Astrocyte (in vitro differentiated cells and primary cell): ENCODE measurements at places on chromosomes 7 and 10.
A peak's percentile ranks its signal among the peaks of the same experiment; 100 is the strongest.

DNA sequence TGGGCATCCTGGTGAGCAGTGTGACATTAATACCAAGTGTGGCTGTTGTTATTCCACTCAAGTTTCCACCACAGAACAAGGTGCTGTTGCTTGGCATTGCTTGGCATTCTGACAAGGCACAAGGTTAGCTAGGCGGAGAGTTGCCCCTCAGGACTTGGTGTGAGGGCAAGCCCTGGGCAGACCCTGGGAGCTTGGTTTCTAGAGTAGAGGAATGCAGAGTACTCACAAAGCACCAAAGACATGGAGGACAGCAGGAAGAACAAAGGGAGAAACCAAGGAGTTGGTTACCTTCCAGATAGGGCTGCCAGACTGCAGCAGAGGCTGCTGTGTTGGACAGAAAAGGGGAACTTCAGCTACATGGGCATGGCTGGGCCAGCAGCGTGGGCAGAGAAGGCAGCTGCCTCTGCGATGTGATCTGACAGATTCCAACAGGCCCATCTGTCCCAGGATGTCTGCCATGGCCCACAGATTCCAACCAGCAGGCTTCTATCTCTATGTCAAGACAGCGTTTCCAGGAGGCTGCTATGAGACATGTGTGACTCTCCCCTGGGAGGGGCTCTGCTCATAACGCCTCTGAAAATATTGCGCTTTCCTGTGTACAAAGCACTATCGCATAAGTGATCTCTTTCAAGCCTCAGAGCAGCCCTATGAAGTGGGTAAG is 1.8 kb downstream of the GOLGA7B start:
- no peak overlapping the region for H3K27ac ChIP-seq
- H3K27me3 ChIP-seq = peaks cover 43% of the 10 kb centered on the region
- H3K4me1 ChIP-seq = no peaks in the 10 kb centered on the region
- no peaks in the 10 kb centered on the region for H3K36me3 ChIP-seq
- no peak for DNase-seq
- no peak overlapping the region for H3K4me3 ChIP-seq

- H3K4me3 ChIP-seq = peak overlapping the region; percentile 87
- no peaks in the 10 kb centered on the region for H3K27me3 ChIP-seq
- H3K36me3 ChIP-seq = peaks cover 23% of the 10 kb centered on the region
- H3K4me1 ChIP-seq = peaks cover 25% of the 10 kb centered on the region
- no peak overlapping the region for H3K27ac ChIP-seq
Measured at GRCh38 chr10:94361171-94361794, 1.5 kb downstream of the NOC3L start.

GRCh38 chr7:36036590-36036989 is 116.5 kb upstream of the EEPD1 start:
- H3K36me3 ChIP-seq = no peaks in the 10 kb centered on the region
- H3K27ac ChIP-seq = peak overlapping the region; percentile 59
- DNase-seq = no peak
- no peaks in the 10 kb centered on the region for H3K27me3 ChIP-seq

- peaks cover 46% of the 10 kb centered on the region for H3K36me3 ChIP-seq
- no peak for DNase-seq
- no peaks in the 10 kb centered on the region for H3K4me1 ChIP-seq
- no peaks in the 10 kb centered on the region for H3K27me3 ChIP-seq
- no peak overlapping the region for H3K27ac ChIP-seq
- H3K4me3 ChIP-seq = no peak overlapping the region
Measured at GRCh38 chr10:109866168-109866994, 56.9 kb downstream of the XPNPEP1 start.

DNA sequence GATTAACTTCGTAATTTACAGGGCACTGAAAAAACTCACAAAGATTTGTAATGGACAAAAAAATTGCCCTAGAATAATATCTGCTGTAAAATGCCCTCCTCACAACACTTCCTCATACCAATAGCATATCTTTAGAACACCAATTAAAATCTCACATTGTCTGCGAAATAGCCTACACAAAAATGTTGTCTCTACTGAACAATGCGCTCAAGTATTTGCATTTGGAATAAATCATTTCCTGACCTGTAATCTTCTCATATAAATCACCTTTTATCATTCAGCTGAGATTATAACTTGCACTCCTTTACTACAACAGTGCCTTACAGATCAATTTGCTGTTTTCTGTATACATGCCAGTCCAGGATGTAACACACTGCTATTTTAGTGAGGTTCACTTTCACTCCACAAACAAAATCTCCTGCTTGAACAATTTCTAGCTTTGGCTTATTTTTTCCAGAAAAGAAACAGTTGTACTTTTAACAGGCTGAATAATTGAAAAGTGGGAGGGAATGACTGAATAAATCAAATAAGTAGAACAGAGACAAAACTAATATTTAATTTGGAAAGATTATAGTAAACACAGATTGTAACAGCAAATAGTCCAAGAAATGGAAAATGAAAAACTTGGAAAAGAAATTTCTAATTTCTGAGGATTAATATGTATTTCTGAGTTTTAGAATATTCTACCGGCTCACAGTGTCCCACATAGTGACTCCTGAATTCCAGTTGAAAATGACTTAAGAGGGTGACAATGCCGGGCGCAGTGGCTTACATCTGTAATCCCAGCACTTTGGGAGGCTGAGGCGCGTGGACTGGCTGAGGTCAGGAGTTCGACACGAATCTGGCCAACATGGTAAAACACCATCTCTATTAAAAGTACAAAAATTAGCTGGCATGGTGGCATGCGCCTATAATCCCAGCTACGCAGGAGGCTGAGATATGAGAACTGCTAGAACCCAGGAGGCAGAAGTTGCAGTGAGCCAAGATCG is 30.6 kb downstream of the JMJD1C start:
- no peaks in the 10 kb centered on the region for H3K36me3 ChIP-seq
- DNase-seq = peak; percentile 10
- H3K4me3 ChIP-seq = no peak overlapping the region
- peaks cover 18% of the 10 kb centered on the region for H3K4me1 ChIP-seq

GRCh38 chr7:86846494-86847190 is 202.9 kb downstream of the GRM3 start:
- DNase-seq = no peak
- H3K4me1 ChIP-seq = no peaks in the 10 kb centered on the region
- no peak overlapping the region for H3K27ac ChIP-seq

DNA sequence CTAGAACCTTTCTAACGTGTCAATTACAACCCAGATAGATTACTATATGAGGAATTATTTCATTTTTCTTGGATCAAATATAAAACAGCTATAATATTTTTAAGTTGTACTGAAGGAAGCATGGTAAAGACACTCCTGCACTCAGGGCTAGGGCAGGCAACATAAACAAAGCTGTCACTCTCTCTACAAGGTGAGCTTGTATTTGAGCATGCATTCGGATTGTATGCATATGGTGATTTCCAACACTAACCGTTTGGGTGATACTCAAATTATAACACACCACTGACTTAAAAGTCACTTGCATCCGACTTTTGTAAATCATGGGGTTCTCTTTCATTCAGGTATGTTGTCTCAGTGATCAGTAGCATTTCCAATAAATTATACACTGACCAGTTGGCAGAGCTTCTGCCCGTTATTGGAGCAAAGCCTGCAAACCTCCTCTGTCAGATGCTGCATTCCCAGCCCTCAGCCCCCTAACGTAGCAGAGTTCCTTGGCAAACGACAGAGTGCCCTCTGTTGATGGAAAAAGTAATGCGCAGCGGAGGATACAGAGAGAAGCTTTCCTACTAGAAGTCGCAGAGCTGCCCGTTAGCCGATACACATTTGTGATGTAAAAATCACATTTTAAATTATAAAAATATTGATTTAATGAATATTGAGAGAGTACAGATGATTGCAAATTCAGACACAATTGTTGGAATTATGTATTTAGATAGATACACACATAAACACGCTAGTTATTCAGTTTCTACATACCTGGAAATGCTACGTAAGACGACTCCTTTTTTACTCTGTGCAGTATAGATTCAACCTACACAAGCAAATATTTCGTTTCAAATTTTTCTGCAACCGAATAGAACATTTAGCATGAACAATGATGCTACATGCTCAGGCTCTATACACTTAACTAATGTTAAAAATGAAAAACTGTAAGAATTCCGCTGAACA is 173.9 kb upstream of the SP4 start:
- H3K4me1 ChIP-seq = no peaks in the 10 kb centered on the region
- DNase-seq = peak; percentile 11
- H3K27me3 ChIP-seq = peaks cover 2% of the 10 kb centered on the region
- no peak overlapping the region for H3K27ac ChIP-seq

DNA sequence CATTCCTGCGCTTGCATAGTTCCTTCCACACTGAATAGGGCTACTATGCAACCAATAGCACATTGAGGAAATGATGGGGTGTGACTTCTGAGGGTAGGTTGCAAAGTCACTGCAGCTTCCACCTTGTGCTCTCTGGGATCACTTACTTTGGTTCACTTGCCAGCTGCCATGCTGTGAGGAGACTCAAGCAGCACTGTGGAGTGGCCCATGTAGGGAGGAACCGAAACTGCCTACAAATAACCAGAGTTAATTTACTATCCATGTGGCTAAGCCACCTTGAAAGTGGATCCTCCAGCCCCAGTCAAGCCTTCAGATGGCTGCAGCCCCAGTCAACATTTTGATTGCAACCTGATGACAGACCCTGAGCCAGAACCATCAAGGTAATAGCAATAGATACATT is 64.3 kb downstream of the FAM204A start:
- H3K27ac ChIP-seq = no peak overlapping the region
- H3K27me3 ChIP-seq = no peaks in the 10 kb centered on the region
- H3K4me3 ChIP-seq = no peak overlapping the region

GRCh38 chr10:99457813-99458212 is 27.4 kb upstream of the GOT1 start:
- H3K27me3 ChIP-seq = peaks cover 13% of the 10 kb centered on the region
- H3K27ac ChIP-seq = no peak overlapping the region
- no peaks in the 10 kb centered on the region for H3K36me3 ChIP-seq
- no peaks in the 10 kb centered on the region for H3K4me1 ChIP-seq

GRCh38 chr10:71622154-71622526 is 97.4 kb downstream of the C10orf105 start:
- H3K36me3 ChIP-seq = no peaks in the 10 kb centered on the region
- DNase-seq = peak; percentile 58
- H3K4me3 ChIP-seq = peak overlapping the region; percentile 9

GRCh38 chr7:51226916-51227535 is 89.6 kb downstream of the COBL start:
- H3K27me3 ChIP-seq = peaks cover 13% of the 10 kb centered on the region
- DNase-seq = no peak
- H3K4me1 ChIP-seq = no peaks in the 10 kb centered on the region
- H3K4me3 ChIP-seq = no peak overlapping the region
- H3K27ac ChIP-seq = no peak overlapping the region
- no peaks in the 10 kb centered on the region for H3K36me3 ChIP-seq

DNA sequence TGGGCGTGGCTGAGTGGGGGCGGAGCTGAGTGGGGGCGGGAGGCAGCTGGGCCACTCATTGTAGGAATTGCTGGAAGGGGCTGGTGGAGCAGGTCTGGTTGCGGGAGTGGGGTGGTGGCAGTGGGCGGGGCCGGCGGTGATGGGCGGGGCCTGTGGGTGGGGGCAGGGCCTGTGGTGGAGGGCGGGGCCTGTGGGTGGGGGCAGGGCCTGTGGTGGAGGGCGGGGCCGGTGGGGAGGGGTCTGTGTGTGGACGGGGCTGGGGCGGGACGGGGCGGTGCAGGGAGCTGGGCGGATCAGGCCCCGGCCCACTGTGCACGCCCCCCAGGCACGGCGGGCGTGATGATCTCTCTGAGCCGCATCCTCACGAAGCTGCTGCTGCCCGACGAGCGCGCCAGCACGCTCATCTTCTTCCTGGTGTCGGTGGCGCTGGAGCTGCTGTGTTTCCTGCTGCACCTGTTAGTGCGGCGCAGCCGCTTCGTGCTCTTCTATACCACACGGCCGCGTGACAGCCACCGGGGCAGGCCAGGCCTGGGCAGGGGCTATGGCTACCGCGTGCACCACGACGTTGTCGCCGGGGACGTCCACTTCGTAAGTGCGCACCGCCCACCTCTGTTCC is 14.0 kb downstream of the SLC29A4 start:
- no peaks in the 10 kb centered on the region for H3K36me3 ChIP-seq
- H3K27ac ChIP-seq = no peak overlapping the region
- no peaks in the 10 kb centered on the region for H3K4me1 ChIP-seq

DNA sequence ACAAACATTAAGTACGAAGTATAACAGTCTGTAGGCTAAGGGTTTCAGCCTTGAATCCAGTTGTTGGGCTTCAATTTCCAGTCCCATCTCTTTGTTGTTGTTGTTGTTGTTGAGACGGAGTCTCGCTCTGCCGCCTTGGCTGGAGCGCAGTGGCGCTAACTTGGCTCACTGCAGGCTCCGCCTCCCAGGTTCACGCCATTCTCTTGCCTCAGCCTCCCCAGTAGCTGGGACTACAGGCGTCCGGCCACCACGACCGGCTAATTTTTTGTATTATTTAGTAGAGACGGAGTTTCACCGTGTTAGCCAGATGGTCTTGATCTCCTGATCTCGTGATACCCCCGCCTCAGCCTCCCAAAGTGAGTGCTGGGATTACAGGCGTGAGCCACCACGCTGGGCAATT is 464.9 kb downstream of the ANKRD7 start:
- no peak overlapping the region for H3K4me3 ChIP-seq
- no peak for DNase-seq
- H3K4me1 ChIP-seq = no peaks in the 10 kb centered on the region
- H3K27ac ChIP-seq = no peak overlapping the region
- no peaks in the 10 kb centered on the region for H3K27me3 ChIP-seq

DNA sequence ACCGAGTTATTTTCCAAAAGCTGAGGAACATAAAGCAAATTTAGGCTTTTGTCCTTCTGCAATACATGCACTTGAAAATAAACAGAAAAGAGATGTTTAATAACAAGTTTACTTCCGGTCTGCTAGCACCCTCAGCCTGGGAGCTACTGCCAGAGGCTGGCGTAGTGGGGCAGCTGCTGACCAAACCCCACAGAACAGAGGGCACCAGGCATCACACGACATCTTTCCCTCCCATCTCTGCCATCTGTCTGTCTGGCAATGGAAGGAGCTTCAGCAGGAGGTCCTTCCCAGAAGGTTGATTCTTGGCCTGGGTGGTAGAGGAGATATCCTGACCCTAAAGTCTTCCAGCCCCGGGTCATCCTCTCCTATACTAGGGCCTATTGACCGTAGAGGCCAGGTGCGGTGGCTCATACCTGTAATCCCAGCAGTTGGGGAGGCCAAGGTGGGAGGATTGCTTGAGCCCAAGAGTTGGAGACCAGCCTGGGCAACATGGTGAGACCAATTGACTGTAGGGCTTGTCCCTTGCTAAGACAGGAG is 47.8 kb downstream of the CHST3 start:
- H3K36me3 ChIP-seq = no peaks in the 10 kb centered on the region
- no peak for DNase-seq
- H3K27ac ChIP-seq = no peak overlapping the region
- H3K27me3 ChIP-seq = no peaks in the 10 kb centered on the region

DNA sequence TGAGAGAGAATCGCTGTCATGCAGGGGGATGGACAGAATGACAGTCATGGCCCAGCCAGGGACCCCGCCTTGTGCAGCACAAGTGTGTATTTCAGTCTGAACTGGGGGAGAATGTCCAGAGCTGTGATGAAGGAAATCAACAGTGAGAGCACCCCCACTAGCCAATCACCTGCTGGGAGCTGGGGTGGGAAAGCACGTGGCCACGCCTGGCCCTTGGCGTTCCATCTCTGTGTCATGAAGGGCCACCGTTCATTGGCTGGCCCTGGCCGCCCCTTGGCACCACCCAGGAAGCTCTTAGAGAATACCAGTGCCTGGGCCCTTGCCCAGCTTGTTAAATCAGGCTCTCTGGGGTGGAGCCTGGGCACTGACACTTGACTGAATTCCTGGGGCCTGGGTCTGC is 22.8 kb downstream of the GRID1 start:
- H3K27ac ChIP-seq = no peak overlapping the region
- no peaks in the 10 kb centered on the region for H3K27me3 ChIP-seq
- no peak for DNase-seq
- no peaks in the 10 kb centered on the region for H3K4me1 ChIP-seq
- H3K4me3 ChIP-seq = no peak overlapping the region

- no peaks in the 10 kb centered on the region for H3K27me3 ChIP-seq
- DNase-seq = no peak
- no peaks in the 10 kb centered on the region for H3K36me3 ChIP-seq
- no peak overlapping the region for H3K27ac ChIP-seq
- H3K4me1 ChIP-seq = no peaks in the 10 kb centered on the region
Measured at GRCh38 chr10:98919899-98920298, 315.8 kb downstream of the HPSE2 start.
